ENCODE measurements at places on chromosomes 16 and 17. TPM values are rescaled to one million over a fixed set of nuclear protein-coding genes. Genes with fewer than 3 reads are reported as not detected.

BCO1 gene
- 0.25 TPM for polyA plus RNA-seq

HSF4 gene
- 75.2 TPM for polyA plus RNA-seq

LPO gene
- not detected for polyA plus RNA-seq

GRCh38 chr17:4586043-4586442 lies 1.7 kb downstream of the SMTNL2 start:
- no peak for DNase-seq

PNMT gene
- polyA plus RNA-seq: 9.3 TPM

DNA sequence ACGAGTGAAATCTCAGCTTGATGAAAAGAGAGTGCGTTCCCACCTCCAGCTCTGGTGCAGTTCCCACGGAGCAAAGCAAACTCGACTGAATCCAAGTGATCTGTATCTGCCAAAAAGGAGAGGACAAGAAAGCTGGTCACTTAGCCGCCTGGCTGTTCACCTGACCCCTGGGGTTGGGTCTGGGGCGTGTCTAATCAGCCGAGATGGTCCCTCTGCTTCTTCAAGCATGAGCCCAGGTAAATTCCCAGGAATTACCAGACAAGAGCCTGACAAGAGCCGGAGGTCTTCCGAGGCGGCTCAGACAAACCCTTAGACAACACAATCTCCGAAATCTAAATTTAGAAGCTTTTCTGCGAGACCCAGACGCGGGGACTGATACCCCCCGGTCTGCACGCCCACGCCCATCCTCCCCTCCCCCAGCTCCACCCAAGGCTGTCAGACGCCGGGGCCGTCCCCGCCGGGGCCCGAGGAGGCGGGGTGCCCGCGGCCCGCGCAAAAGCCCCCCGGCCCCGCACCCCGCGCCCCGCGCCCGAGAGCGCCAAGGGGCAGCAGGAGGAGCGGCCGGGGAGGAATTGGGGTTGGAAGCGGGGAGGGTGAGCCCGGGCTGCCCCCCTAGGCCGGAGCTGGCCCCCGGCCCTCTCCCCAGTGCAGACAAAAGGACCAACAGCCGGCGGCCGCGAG lies 674 bp downstream of the ZNF821 start:
- DNase-seq: no peak

DNA sequence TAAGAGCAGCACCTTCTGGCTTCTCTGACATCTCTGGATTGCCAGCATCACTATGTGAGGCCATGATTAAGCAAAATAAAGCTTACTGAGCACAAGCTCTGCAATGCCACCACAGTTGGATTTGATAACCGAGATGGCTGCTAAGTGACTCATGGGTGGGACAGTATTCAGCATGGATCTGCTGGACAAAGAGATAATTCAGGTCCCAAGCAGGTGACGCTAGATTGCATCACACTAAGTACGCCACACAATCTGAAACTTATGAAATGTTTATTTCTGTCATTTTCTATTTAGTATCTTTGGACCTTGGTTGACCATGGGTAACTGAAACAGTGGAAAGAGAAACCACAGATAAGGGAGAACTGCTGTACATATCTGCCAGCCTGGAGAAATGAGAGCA lies 27.4 kb downstream of the CDRT15 start:
- DNase-seq: no peak

SUPT6H gene
- 42.1 TPM for polyA plus RNA-seq

GRCh38 chr17:19755821-19756510 lies 7.9 kb upstream of the ALDH3A1 start:
- no peak for DNase-seq

DNA sequence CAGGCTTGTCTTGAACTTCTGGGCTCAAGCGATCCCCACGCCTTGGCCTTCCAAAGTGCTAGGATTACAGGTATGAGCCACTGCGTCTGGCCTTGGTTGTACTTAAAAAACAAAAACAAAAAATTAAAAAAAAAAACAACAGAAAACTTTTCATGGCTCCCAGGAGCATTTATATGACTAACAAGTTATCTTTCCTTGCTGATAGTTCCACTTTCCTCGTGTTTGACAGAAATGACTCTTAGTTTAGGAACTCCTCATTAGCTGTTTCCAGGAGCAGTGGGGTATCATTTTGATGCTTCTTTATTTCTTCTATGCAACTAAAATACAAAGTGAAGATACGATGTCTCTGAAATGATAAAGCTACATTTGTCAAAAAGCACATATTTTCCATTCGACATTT lies 165.4 kb downstream of the PRKCA start:
- no peak for DNase-seq

GRCh38 chr17:17109907-17110306 lies 67.7 kb downstream of the MPRIP start:
- DNase-seq: no peak

- DNase-seq: no peak
Observed at GRCh38 chr17:81310949-81311550, 15.9 kb upstream of the SLC38A10 start.

- no peak for DNase-seq
Observed at GRCh38 chr17:80104321-80104955, 3.1 kb downstream of the GAA start.

DNA sequence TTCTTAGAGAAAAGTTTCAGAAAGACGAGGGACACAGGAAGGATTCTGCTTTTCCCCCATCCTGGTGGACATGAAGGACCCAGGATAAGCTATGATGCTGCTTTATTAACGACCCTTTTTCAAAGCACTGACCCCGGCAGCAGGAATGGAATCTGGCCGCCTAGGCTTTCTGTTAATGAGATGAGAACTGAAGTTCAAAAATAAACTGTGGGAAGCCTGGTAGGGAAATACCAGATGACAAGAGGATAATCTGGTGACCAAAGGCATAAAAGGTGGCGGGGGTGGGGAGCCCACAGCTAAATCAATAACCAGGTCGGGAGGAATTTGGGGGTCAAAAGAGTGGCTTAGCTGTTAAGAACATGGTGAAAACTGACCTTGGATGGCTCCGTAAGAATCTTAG lies 171.0 kb downstream of the XYLT1 start:
- no peak for DNase-seq

GRCh38 chr16:24677388-24677787 lies 52.1 kb upstream of the TNRC6A start:
- DNase-seq: no peak

SERPINF2 gene
- polyA plus RNA-seq: 21.3 TPM

- DNase-seq: no peak
Observed at GRCh38 chr17:82878527-82878926, 38.7 kb upstream of the ZNF750 start.

DNA sequence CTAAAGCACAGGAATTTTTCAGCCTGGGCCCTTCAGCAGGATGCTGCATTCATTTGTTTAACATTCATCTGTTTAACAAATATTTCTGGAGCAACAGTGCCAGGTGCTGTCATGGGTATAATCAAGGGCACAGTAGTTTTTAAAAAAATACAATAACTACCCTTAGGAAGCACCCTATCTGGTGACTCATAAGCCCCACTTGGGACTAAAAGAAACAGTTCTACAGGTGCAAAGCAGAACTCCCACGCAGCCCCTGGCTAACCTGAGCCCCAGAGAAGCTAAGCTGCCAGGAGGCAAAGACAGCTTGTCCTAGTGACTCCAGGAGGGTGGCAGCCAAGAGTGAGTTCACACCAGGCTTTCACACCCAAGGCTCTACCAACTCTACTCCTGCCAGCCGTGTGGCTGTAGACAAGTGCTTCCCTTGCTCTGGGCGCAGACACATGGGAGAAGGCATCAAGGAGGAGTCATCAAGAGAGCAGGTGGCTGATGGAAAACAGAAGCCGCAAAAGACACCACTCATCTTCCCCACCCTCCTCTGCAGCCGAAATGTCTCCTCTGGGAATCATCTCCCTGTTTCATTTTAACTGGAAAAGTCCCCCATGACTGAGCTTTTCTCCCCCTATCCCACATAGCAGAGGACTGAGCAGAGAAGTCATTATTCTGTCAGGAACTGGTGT lies 14.4 kb downstream of the CUEDC1 start:
- no peak for DNase-seq

- DNase-seq: no peak
Observed at GRCh38 chr17:2794111-2794803, 2.0 kb upstream of the RAP1GAP2 start.

PRSS27 gene
- polyA plus RNA-seq: 2.5 TPM

- no peak for DNase-seq
Observed at GRCh38 chr17:61384354-61384691, 15.3 kb upstream of the TBX2 start.
